ENCODE measurements at places on chromosomes 3 and 15.
A peak's percentile ranks its signal among the peaks of the same experiment; 100 is the strongest.

GRCh38 chr3:182637350-182638110 lies 155.8 kb upstream of the ATP11B start:
- DNase-seq: no peak

GRCh38 chr3:10223676-10224639 lies 24.3 kb upstream of the TATDN2 start:
- DNase-seq: no peak

GRCh38 chr15:70339571-70340493 lies 242.1 kb upstream of the TLE3 start:
- DNase-seq: peak; percentile 70

GRCh38 chr3:56691165-56692000 lies 8.3 kb upstream of the TASOR start:
- DNase-seq: no peak

DNA sequence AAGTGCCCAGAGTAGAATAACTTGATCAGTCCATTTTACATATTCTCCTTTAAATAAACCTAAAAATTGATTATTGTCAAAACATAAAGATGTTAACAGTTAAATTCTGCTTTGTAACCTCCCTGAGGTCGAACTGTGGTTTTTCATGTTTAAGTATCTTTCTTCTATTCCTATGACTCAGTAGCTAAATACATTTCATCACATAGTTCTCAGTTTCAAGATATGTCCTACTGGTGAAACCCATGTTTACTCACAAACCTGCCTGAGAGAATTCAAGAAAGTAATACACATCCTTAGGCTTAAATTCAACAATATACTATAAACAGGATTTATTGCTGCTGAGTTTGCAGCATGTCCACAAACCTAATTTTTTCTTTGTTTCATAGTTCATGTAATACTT lies 692.9 kb downstream of the ZPLD1 start:
- DNase-seq: no peak

- peak; percentile 9 for DNase-seq
These were observed 252.8 kb downstream of the NTRK3 start for GRCh38 chr15:88003541-88004327.

GRCh38 chr3:187375581-187375980 lies 7.4 kb downstream of the RTP4 start:
- no peak for DNase-seq

GRCh38 chr3:9194509-9195184 lies 54.8 kb downstream of the SRGAP3 start:
- DNase-seq: peak; percentile 79

DNA sequence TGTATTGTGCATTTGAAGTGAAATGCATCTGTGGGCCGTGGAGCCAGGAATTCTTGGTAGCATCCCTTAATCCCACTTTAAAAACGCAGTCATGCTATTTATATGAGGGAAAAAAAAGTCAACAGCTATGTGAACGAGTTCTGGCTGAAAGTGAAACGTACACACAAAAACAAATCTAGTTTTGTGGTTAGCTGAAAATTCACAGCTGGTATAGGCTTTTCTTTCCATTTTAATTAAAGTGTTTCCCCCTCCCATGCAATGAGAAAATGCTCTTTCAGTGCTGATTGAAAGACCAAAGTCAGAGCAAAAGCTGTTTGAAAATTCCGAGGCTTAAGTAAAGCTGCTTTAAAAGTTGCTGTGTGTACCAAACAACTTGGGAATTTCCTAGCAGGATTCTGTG lies 297.4 kb downstream of the PLCL2 start:
- no peak for DNase-seq

GRCh38 chr3:124364317-124365020 lies 365.8 kb upstream of the UMPS start:
- no peak for DNase-seq

DNA sequence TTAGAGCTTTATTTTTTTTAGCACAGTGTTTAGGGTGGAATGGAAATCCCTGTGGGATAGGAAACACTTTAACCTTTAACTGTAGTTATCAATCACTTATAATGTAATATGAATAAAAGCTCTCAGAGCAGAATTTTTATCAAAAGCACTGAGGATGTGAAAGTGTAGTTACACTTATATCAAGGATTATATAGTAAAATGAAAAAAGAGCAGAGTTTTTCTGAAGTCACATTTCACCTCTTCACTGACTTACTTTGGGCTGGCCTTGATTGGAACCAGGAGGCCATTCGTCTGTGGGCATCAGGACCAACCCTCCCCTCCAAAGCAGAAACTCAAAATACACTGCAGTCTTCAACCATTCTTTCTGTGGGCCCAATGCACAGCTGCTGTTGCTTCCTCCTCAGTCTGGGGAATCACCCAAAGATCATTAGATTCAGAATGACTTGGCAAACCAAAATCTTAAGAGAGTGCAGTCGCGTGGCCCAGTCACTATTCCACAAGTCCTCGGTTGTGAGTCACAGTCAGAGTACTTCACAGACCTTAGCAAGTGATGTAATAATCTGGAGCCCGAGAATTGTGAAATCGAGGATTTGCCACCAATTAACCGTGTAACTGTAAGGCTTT lies 132.6 kb upstream of the COL8A1 start:
- no peak for DNase-seq

DNA sequence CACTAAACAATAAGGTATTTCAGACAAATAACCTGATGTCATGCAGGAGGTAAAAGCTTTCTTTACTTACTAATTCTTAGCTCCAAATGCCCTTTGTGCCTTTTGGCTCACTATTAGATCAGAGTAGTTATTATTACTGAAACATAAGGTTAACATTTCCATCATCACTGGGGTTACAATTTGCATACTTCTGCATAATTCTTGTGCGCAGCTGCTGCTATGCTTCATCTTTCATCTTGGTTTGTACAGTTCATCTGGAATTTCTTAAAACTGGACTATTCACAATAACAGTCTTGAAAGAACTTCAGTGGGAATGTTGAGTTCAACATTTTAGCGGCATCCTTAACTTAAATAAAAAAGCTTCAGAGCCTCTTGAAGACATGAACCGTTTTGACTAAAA lies 383.2 kb upstream of the ADAMTS9 start:
- DNase-seq: no peak

GRCh38 chr15:60639502-60639901 lies 160.6 kb upstream of the ICE2 start:
- no peak for DNase-seq

GRCh38 chr3:195542316-195542697 lies 818 bp downstream of the PPP1R2 start:
- no peak for DNase-seq

GRCh38 chr15:73660455-73660854 lies 23.7 kb upstream of the CD276 start:
- DNase-seq: no peak

- peak; percentile 22 for DNase-seq
These were observed 29.0 kb downstream of the CMSS1 start for GRCh38 chr3:99846477-99847160.

DNA sequence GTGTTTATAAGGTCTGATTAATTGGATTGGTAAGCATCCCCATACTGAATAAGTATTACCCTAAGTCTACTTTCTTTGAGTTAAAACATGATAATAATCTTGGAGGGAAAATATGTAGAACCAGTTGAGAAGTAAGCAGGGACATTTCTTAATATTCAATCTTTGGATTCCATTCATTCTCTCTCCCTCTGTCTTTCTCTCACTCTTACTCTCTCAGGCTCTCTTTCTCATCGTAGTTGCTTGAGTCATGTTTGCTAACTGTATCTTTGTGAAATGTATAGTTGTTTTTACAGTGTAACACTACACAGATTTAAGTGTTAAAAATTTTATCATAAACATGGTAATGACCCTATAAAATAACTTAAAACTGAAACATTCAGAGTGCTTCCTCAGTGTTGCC lies 163.8 kb downstream of the RSRC1 start:
- DNase-seq: no peak

GRCh38 chr15:100301910-100302431 lies 39.8 kb downstream of the ADAMTS17 start:
- DNase-seq: no peak

DNA sequence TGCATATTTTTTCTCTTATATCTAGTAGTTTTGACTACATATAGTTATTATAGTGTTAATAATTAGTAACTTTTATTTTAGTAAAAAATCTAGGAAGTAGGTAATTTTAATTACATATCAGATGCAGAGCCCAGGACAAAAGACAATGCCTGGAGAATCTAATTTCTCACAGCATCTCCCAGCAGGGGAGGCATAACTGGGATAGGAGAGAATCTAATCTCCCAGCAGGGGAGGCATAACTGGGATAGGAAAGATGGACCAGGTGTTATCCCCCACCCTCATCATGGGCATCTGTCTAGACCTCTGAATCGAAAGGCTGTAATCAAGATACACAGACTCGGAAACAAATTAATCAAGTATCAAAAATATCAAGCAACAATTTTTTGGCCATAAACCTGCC lies 58.2 kb downstream of the OSTN start:
- DNase-seq: no peak

GRCh38 chr15:51288143-51289065 lies 50.0 kb downstream of the CYP19A1 start:
- no peak for DNase-seq

DNA sequence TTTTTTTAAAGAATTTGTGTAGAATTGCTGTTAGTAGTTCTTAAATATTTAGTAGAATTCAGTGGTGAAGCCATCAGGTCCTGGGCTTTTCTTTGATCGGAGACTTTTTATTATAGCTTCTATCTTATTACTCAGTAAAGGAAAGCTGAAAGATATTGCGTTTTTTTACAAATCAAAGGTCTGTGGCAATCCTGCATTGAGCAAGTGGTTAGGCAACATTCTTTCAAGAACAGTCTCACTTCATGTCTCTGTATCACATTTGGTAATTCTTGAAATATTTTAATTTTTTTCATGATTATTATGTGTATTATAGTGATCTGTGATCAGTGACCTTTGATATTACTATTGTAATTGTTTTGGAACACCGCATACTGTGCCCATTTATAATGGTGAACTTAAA lies 140.8 kb downstream of the UNC13C start:
- DNase-seq: no peak

GRCh38 chr15:38242055-38242454 lies 10.6 kb upstream of the SPRED1 start:
- DNase-seq: no peak

DNA sequence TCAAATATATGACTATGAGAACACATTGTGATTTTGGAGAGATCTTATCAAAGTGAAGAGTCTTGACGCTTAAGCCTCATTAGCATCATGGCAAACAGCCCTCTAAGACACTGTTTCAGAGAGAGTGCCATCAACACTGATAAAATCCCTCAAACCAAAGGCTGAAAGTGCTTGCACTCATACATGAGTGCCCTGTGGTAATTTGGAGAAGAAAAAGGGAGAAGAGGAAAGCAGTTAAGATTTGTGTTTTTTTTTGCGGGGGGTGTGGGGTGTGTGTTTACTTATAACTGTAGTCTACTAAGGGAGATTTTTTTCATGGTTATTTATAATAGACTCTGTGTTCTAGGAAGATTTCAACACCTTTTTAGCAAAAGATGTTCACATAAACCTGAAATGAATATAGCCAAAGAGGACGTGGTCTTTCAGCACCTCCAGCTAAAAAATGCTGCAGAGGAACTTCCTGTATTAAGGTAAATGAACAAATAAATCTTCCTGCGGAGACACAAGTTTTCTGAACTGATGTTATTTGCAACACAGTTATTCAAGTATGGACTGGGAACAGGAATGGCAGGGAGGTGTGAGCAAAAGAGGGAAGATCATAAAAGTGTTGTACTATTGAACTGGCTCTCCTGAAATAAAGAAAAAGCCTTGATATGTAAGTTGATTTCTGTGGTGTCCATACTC lies 81.9 kb upstream of the TGFBR2 start:
- DNase-seq: no peak

GRCh38 chr15:31799319-31799714 lies 231.0 kb upstream of the CHRNA7 start:
- no peak for DNase-seq

- DNase-seq: no peak
These were observed 66.6 kb downstream of the CBLB start for GRCh38 chr3:105802118-105802706.

DNA sequence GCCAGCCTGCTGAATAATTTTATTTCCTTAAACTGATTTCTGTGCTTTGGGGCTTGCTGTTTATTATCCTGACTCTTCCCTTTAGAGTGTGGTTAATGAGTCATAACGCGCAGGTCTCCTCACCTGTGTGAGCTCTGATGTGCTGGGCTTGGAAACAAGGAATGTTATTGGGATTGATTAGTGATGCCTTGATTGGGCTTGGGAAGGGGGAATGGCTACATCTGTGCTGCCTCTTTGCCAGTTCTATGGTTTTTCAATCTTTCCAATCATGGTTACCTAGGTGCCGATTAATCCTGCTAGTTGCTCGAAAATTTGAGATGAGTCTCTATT lies 161.0 kb downstream of the THSD4 start:
- DNase-seq: no peak

DNA sequence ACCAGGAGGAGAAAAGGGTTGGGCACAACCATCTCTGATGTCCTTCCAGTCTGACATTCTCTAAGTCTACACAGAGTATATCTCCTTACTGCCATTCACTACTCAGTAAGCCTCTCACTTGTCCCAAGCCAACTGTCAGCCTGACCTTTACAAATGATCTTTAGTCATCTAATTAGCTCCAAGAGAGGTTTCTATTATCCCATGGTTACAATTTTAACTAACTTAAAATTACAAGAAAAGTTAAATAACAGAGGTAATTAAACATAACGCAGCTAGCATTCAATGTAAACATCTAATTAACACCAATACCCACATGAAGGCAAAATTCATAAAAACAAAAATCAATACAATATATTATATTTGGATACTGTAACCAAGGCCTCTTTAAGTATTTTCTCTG lies 126.9 kb downstream of the LSAMP start:
- no peak for DNase-seq
